ENCODE measurements at places on chromosomes 4 and X.
A peak's percentile ranks its signal among the peaks of the same experiment; 100 is the strongest.

- DNase-seq = no peak
These were observed 7.3 kb downstream of the GPR119 start for GRCh38 chrX:130378024-130378669.

DNA sequence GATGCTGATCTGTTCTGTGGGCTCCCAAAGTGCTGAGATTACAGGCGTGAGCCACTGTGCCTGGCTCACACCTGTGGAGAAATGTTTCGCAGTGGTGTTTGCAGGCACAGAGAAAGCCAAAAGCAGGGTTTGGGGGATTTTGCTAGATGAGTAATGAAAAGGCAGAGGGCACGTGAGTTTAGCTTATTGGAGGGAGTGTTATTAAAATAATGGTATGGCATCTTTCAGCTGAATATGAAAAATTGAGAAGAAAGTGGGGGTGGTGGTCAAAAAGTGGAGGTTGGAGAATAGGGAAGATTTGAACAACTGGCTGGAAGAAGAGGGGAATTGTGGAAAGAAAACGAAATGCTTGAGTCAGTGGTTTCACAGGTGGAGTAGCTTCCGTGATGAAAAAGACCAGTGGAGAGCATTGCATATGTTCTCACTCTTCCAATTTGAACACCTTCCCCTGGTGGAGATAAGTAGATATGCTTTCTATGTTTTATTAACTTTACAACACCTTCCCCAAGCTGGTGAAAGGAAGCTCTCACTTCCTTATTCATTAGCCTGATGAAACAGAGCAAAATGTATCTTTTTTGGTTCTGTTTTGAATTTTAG is 1.1 kb upstream of the CHST7 start:
- no peak for DNase-seq

DNA sequence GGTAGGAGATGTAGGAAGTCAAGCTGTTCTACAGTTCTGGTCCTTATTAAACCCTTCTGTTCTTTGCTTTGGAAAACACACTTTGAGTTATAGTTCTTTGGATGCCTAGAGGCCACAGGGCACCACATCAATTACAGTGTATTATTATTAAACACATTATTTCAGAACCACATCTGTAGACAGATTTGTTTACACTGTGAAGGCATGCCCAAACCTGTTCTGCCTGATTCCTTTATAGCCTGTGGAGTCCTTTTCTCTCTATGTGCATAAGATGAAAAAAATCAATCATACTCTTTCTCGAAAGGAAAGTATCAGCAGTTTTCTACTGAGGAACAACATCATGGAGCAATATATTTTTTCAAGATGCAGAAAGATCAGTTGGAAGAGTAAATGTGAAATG is 371.3 kb upstream of the INTU start:
- DNase-seq = no peak

GRCh38 chrX:9794495-9794894 is 8.3 kb downstream of the SHROOM2 start:
- DNase-seq = no peak

DNA sequence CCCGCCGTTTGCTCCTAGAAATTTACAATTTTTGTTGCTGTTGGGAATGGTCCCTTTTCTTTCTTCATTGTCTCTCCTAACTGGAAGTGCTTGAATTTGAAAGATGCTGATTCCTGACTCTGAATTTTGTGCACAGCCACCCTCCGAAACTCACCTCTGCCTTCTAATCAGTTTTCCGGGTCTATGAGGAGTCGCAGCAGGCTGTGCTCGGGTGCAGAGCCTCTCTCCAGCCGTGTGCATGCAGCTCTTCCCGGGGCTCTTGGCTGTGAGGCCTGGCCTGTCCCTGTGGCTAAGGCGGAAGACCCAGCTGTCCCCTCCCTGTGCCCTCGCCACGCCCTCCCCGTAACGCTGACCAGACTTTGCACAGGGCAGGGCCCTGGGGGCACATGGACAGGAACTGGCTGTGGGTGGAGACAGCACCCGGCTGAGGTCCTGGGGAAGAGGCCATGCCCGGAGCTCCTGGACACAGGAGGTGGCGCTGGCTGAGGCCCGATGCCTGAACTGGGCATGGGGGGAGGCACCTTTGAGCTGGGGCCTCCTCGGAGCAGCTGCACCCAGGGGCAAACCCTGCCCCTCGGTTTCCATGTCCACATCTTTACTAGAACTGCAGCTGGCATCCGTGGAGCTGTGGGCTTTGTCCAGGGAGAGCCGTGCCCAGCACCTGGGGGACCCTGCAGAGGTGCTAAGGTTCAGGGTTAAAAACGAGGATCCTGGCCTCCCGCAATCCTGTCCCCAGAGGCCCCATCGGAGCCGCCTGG is 32.6 kb upstream of the SPON2 start:
- DNase-seq = peak; percentile 56

DNA sequence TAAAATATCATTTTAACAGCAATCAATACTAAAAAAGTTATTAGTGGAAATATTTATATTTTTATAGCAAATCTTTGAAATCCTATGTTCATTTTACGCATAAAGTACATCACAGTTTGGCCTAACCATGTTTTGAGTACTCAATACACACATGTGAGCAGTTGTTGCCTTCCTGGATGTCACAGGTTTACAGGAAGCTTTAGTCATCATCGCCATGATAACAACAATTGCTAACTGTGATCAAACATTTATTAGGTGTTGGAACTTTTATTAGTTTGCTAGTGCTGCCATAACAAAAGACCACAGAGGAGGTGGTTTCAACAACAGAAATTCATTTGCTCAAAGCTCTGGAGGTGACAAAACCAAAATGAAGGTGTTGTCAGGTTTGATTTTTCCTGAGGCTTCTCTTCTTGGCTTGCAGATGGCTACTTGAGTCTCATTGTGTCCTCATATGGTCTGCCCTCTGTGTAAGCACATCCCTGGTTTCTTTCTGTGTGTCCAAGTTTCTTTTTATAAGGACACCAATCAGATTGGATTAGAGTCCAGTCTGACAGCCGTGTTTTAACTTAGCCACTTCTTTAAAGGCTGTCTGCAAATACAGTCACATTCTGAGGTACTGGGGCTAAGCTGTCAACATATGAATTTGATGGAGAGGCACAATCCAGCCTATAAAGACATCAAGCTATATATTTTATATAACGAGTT is 43.1 kb upstream of the BOD1L1 start:
- DNase-seq = no peak

DNA sequence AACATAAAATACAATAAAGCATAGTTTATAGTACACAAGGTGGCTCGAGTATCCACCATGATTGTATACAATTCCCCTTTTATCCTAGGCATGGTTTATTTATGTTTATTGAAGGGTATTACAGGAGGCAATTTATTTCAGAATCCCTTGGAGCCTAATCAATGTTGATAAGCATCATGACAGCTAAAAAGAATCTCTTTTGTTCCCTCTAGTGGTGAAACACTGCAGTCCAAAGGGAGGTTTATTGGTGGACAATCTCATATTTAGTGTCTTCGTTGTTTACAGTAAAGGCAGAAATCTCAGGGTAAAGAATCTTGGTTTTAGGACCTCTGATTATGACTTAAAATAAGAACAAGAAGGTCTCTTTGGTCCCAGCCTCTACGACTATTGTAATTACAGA is 1712.5 kb downstream of the C4orf33 start:
- no peak for DNase-seq

GRCh38 chr4:145177906-145178538 is 2.4 kb downstream of the OTUD4 start:
- no peak for DNase-seq

- no peak for DNase-seq
These were observed 2.1 kb upstream of the ZMYM3 start for GRCh38 chrX:71256051-71256450.

DNA sequence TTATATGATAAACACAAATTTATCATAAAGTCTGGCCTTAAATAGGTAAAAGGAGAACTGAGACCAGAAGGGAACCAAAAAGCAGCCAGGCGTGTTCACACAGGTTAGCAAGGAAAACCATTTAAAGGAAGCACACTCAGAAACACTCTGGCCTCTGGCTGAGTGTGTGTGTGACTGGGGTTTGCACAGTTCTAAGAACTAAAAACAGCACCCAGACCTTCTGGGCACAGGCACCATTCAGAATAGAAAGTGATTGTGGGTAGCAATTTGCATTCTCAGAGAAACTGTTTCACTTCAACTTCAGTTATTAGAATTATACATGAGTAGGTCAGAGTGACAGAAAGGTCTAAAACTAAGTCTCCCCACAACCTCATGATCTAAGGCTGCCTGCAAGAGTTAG is 10.0 kb downstream of the GPR82 start:
- DNase-seq = no peak

DNA sequence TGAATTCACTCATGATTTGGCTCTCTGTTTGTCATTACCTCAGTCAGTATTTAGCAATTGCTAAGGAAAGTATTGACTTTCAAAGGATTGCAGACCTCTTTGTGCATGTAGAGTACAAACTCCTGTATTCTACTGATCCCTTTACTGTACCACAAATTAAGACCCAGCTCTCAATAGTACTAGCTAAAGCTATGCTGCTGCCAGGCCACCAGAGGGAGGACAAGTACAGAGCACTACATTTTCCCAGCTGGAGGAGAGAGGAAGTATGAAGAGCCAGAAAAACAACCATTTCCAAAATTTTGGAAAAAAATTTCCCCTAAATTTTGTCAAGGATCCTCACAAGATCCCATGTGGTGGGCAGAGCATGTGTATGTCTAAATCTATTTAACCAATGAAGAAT is 175.0 kb upstream of the MTMR8 start:
- DNase-seq = no peak

DNA sequence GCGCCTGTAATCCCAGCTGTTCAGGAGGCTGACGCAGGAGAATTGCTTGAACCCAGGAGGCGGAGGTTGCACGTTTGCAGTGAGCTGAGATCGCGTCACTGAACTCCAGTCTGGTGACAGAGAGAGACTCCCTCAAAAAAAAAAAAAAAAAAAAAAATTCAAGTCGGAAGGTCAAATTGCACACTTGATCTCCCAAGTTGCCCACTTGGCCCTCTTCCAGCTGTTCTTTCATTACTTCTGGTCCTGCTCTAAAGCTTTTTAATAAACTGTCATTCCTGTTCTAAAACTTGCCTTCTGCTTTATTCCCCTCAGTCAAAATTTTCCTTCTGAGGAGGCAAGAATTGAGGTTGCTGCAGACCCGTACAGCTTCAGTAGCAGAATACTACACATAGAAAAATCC is 2358.0 kb downstream of the ARAP2 start:
- no peak for DNase-seq

DNA sequence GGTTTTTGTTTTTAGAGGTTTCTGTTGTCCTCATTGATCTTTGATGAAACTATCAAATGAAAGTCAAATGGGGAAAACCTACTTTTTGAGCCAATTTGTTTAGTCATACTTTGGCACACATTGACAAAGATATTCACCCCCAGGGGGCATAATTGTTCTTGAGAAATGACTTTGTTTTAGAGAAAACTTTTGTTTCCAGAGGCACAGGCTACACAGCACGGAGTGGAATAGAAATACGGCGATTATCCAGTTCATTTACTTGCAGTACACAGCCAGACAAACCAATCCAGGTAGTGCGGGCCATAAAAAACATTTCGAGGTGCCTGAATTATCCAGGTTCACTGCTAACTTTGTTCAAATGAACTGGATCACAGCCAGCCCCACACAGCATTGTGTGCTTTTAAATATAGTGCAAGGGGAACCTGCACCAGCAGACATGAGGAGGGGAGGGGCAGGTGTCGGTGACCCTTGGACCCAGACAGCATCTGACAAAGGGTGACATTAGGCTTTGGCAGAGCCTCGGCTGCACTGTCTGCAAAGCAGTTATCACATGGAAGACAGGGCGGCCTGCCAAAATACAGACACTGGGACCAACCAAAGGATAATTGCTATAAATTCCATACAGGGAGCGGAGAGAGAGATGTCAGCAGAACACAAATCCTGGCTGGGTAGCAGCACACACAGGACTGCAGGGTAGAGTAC is 179.6 kb upstream of the NOCT start:
- no peak for DNase-seq

DNA sequence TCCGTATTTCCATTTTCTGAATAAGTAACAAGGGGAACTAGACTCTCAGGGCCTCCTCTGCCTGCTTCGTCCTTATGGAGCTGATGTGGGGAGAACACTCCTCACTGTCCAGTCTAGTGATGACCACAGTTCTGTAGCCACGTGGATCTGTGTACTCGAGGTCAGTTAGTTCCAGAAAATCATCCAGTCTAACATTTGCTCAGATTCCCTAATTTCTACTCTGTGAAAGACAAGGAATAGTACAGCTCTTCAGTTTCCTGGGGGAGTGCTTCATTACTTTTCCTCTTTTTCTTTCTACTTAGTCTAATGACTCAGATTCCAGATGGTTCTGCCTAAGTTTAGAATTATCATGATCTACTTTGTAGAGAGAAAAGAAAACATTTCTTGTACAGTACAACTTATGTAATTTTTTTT is 82.6 kb downstream of the SORBS2 start:
- no peak for DNase-seq

DNA sequence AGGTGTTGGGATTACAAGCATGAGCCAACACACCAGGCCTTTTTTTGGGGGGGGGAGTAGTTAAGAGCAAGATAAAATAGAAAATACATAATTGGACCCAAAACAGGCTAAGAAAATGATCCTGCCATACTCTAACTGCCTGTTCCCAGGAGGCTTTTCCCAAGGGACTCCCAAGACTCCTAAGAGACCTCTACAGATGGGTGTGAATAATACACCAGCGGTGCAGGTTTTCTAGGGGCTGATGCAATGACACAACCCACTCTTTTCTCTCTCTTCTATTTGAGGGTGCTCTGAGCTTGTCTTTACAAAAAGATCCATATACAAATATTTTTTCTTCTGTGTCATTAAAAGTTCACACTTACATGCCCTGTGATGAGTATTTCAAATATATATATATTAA is 116.9 kb downstream of the RASL11B start:
- DNase-seq = no peak

DNA sequence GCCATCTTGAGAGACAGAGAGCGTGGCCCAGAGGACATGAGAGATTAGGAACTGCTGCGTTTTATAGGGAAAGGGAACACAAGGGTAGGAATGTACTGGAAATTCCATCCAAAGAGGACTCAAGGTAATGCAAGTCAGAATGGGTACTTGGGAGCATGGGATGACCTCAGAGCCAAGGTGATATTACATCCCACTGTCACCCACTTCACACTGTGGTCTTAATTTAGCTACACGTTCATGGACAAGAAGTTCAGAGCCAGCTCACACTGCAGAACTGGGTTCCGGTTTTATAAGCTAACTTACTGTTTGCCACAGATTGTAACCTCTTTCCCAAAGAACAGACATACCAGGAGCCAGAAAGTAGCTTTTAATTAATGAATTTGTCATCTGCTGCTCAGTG is 244.7 kb downstream of the CBR4 start:
- no peak for DNase-seq

- no peak for DNase-seq
These were observed 10.7 kb downstream of the CNGA1 start for GRCh38 chr4:48005781-48006180.

- DNase-seq = no peak
These were observed 84.1 kb downstream of the TMEM164 start for GRCh38 chrX:110086916-110087484.

- no peak for DNase-seq
These were observed 2.9 kb upstream of the CYBB start for GRCh38 chrX:37776987-37777325.

GRCh38 chrX:129650821-129651510 is 3.8 kb downstream of the APLN start:
- no peak for DNase-seq

- DNase-seq = no peak
These were observed 39.2 kb downstream of the POLA1 start for GRCh38 chrX:24732766-24733500.

Data from left forelimb (tissue), 1 donor.